ENCODE measurements at places on chromosomes 4 and X. TPM values are rescaled to one million over a fixed set of nuclear protein-coding genes. Genes with fewer than 3 reads are reported as not detected.

Gene CPLX1
- total RNA-seq: 0.98 TPM

Gene SPARCL1
- 501 TPM for total RNA-seq

Gene OPN1LW
- total RNA-seq: not detected

Gene BANK1
- total RNA-seq: 1.4 TPM

Gene TCEAL7
- total RNA-seq: 7.8 TPM

Gene IKBKG
- 9.0 TPM for total RNA-seq

Gene RADX
- total RNA-seq: 0.67 TPM

Gene SORCS2
- 1.5 TPM for total RNA-seq

Gene F8A3
- 9.2 TPM for total RNA-seq

Gene YY2
- total RNA-seq: 0.63 TPM

Gene DUSP9
- not detected for total RNA-seq

Gene DCAF4L1
- not detected for total RNA-seq

Gene BEX1
- total RNA-seq: 49.2 TPM

Gene TMEM271
- total RNA-seq: not detected

Gene TRO
- 4.9 TPM for total RNA-seq

Gene PRSS12
- total RNA-seq: not detected

Gene MAGEB17
- total RNA-seq: 0.24 TPM

Gene CXCR3
- 0.20 TPM for total RNA-seq

Gene KIF4A
- 0.08 TPM for total RNA-seq

Gene CLIC2
- total RNA-seq: 12.5 TPM

Gene UGT8
- total RNA-seq: 0.11 TPM

Gene BRS3
- total RNA-seq: not detected

Gene FATE1
- not detected for total RNA-seq

Gene JADE3
- total RNA-seq: 3.9 TPM

Gene ARHGAP36
- not detected for total RNA-seq

Gene DNAAF6
- not detected for total RNA-seq

Gene ART3
- total RNA-seq: 139 TPM

Gene ATP1B4
- total RNA-seq: 1.4 TPM

Gene STOX2
- 25.8 TPM for total RNA-seq

Gene ITIH6
- not detected for total RNA-seq

Gene PRDM8
- total RNA-seq: 1.4 TPM

Gene TMEM154
- total RNA-seq: 2.0 TPM

Gene BEX5
- 3.3 TPM for total RNA-seq

Gene SLC9A6
- total RNA-seq: 25.8 TPM

Gene SMR3B
- total RNA-seq: not detected

Gene CSTF2
- total RNA-seq: 5.3 TPM

Gene TRMT2B
- total RNA-seq: 19.1 TPM

Data from right atrium auricular region (tissue), 2 donors.